Fibroblast of lung (primary cell): ENCODE measurements at places on chromosomes 1 and 21.
A peak's percentile ranks its signal among the peaks of the same experiment; 100 is the strongest.

GRCh38 chr1:156809281-156809680, 7.4 kb downstream of the SH2D2A start:
- DNase-seq = no peak

DNA sequence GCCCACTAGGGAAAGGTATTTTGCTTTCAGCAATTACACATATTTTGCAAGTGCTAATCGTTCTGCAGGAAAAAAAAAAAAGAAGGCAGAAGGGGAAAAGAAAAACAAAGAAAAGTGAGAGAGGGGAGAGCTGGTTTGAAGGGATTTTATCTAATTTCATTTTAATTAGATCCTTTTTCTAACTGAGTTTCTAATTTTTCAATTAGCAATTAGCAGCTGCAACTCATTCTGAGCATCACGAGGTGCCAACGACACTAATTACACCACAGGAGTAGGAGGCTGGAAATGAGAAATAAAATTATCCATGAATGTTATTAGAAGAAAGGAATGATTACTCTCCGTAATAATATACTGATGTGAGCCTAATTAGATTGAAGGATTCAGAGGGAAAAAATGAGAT, 481.0 kb upstream of the CAMK1G start:
- DNase-seq = no peak

- DNase-seq = no peak
Measured at GRCh38 chr1:11598461-11598860, 55.8 kb downstream of the FBXO2 start.

GRCh38 chr1:45452503-45452902, 38.5 kb downstream of the TESK2 start:
- DNase-seq = no peak

GRCh38 chr1:68103011-68103545, 52.7 kb upstream of the DIRAS3 start:
- DNase-seq = no peak

DNA sequence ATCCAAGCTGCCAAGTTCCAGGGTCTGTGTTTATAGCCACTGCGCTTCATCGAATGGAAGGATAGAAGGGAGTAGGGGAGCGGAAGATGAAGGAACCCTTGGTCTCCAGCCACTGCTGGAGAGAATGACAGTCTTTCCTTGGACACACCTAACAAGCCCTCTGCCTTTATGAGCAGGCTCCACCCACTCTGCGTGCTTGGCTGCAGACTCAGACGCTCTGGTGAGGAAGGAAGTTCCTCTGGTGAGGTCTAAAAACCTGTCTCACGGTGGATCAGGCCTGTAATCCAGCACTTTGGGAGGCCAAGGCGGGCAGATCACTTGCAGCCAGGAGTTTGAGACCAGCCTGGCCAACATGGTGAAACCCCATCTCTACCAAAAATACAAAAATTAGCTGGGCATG, 55.4 kb downstream of the MATN1 start:
- peak; percentile 36 for DNase-seq

GRCh38 chr1:67792103-67792502, 41.2 kb downstream of the GNG12 start:
- peak; percentile 61 for DNase-seq

DNA sequence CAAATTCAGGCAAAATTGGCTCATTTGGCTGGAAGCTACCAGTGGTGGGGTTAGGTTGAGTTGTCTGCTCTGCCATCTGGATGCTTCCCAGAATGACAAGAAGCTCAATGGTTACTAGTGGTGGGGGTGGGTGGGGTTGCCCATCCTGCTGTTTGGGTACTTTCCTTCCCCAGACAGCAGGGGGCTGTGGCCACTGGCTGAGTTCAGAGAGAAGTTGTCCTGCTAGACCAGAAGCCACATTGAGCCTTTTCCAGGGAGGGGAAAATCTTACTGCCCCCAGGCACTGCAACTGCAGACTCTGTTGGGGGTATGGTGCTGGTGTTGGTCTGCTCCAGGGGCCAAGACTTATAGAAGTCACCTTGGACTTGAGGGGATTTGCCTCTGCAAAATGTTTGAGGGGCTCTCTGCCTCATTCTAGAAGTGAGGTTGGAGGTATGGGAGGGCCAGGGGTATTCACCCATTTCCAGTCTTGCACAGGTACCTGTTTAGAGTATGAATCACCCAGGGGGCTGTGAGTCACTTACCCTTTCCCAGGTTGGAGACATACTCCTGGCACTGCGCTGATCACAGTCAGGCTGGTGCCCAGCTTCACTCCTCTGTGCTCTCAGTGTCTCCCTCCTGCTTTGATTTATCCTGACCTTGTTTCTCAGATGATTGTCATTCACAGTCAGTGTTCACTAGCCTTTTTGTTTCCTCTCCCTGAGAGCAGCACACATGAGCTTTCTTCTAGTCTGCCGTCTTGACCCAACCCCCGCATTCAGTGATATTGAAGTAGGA, 89.1 kb upstream of the NEGR1 start:
- DNase-seq = peak; percentile 5

DNA sequence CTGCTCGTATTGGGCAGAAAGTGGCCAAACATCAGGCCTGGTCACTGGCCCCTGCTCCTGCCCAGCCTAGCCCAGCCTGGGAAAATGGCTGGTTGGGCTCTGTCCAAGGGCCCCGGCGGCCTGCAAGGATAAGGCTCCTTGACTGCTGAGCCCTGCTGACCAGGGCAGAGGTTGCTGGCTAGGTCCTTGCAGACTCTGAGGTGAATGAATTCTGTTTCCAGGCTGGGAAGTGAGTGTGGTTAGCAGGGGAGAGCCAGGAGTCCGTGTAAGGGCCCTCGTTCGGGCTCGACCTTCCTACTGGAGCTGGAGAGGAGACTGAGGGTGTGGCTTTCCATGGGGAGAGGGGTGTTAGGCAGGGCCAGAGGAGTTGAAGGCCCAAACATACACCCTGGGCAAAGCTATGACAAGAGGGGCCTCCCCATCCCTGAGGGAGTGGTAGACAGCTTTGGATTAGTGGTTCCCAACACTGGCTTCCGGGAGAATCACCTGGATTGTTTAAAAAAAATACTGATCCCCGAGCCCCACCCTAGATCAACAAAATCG, 20.6 kb downstream of the CSF1 start:
- DNase-seq = peak; percentile 80

DNA sequence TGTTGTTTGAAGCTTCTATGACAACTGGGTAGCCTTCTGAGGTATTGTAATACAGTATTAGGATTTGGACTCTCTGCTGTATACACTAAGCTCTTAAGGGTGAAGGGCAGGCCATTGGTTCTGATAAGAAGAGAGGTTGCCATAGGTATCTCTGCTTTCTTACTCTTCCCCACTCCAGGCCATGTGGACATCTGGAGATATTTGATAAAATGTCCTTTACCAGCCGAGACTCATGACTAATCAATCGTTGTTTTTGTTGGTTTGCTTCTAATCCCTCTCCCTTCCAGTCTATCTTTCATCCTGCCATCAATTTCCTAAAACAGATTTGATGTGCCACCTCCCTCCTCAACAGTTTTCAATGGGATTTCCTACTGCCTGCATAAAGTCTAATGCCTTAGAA, 64.6 kb upstream of the WDR26 start:
- DNase-seq = peak; percentile 45

DNA sequence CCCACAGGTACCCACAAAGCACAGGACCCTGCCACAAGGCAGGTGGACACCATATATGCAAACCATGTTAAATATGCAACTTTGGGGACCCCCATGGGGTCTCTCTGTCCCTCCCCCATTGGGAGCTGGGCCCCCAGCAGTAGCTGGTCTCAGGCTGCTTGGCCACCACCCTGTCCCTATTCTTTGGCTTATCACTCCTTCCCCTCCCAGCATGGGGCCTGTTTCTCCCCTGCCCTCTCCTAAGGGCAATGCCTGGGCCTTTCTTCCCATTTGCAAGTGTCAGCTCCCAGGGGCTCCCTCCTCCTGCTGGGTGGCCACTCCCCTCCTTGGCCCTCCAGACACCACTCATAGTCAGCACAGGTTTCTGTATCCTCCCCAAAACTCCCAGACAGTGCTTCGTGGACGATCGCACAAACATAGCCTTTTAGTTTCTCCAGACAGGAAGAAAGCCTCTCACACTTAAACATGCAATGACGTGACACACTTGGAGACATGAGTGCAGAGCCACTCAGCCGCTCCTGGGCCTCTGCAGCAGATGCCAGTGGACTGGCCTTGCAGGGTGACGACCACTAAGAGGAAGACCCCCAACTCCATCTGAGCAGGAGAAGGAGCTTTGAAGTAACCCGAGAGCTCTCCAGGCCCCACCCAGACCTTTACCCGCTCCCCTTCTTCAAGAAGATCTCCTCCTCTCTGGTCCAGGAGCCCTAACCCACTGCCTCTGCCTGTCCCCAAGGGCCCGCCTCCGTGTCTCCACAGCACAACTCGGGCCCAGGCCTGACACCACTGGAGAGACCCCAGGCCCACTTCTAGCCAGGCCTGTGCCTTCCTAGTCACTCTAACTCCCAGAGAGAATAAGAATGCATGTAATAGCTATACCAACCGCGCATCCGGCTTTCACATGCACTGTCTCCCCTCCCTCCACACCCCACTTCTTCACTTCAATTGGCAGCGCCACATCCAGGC, 22.9 kb downstream of the CITED4 start:
- DNase-seq = no peak

DNA sequence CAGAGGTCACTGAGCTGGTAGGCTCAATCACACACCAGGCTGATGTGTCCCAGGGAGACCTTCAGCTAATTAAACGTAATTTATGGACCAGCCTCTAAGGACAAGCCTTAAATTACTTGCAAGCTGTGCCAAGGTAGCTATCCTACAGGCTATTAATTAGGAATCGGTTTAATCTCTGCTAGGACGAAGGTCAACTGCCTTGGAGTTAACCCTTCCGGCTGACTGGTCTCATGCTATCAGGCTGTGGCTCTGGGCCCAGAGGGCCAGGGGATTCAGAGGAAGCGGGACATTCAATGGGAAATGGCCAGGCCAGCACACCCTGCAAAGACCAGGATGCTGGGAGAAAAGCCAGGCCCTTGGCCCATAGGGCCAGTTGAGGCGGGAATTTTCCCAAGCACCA, 19.0 kb downstream of the DHRS3 start:
- DNase-seq = no peak

DNA sequence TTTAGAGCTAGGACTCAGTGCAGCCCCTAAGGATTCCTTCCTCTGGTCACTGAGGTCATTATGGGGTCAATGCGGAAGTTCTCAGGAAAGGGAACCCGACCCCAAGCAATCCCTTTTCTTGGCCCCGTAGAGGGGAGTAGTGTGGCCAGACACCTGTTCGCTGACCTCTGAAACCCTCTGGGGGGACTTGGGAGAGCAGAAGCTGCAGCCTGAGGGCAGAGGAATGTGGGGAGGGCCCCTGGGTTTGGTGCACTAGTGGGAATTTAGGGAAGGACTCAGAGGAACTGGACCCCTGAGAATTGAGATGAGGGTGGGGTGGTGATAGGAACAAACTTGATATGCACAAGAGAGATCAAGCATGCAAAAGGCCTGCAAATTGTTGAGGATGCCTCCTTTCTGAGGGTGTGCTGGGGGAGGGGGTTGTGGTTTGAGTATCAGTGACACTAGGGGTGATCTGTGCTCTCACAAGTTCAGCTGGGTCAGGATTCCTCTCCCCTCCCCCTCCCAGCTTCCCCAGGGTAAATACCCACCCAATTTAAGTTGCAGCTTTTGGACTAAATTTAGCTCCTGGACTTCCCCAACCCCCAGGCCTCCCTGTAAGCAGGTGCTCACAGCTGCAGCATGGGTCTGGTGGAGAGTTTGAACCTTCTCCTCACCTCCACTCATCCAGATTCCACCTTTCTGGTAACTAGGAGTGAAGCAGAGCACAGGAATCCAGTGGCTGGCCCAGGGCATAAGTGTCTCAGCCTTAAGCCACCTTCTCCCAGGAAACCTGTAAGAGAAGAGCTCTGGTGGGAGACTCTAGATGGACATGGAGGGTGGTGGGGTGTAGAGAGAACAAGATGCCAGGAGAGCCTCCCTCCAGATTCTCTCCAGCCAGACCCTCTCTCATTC, 13.5 kb downstream of the ADAMTSL4 start:
- no peak for DNase-seq

DNA sequence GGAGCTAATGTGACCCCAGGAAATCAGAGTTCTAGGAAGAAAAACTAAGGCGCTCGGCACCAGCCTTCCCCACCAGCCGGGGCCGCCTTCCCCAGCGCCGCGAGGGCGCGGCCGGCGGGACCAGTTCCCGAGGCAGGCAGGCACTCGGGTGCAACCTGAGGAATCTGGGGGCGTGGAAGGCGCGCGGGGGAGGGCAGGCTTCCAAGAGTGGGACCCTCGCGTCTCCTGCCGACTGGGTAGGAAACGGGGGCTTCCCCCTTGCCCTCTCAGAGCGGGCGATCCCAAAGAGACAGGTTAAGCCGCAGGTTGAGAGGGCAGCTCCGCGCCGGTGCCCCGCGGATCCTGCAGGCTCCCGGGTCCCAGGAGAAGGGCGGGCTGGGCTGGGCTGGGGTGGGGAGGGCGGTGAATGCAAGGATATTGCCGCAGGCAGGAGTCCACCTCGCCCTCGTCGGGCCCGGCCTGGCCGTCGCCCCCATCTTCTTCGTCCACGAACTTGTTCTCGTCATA, 431 bp downstream of the ARPC5 start:
- no peak for DNase-seq

DNA sequence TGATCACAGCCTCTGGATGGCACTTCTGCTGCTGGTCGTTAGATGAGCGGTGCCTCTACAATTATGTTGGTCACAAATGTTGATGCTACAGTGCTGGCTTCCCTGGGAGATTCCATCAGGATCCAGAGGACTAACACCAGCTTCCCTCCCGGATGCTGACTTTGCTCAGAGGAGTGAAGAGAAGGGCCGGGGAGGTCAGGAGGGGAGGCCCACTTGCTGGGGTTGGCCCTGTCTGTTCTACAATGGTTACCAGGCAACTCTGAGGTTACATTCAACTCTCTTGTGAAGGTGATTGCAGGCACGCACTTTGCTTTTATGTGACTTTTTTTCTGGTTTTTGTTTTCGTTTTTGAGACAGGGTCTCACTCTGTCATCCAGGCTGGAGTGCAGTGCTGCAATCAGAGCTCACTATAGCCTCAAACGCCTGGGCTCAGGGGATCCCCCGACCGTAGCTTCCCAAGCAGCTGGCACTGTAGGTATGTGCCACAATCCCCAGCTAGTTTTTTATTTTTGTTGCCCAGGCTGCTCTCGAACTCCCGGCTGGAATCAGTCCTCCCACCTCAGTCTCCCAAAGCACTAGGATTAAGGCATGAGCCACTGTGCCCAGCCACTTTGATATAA, 112.5 kb downstream of the ADSS2 start:
- DNase-seq = no peak
